ENCODE measurements at places on chromosomes 1 and 21.

DNA sequence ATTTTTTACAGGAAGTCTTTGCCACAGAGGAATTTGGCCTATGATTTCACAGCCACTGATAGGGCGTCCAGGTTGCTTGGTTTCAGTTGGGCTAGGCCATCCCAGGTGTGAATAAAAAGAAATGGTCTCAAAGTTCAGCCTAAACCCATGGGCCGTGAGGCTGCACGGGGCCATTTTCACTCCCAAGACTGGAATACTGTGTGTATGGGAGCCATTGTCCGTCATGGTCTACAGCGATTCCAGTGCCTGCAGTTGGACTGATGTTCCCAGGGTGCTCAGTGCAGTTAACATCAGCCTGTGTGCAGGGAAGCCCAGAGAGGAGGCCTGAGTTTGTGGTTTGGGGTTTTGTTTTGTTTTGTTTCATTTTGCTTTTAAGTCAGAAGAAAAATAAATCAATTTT is 133.2 kb downstream of the ADSS2 start:
- DNase-seq: no peak

DNA sequence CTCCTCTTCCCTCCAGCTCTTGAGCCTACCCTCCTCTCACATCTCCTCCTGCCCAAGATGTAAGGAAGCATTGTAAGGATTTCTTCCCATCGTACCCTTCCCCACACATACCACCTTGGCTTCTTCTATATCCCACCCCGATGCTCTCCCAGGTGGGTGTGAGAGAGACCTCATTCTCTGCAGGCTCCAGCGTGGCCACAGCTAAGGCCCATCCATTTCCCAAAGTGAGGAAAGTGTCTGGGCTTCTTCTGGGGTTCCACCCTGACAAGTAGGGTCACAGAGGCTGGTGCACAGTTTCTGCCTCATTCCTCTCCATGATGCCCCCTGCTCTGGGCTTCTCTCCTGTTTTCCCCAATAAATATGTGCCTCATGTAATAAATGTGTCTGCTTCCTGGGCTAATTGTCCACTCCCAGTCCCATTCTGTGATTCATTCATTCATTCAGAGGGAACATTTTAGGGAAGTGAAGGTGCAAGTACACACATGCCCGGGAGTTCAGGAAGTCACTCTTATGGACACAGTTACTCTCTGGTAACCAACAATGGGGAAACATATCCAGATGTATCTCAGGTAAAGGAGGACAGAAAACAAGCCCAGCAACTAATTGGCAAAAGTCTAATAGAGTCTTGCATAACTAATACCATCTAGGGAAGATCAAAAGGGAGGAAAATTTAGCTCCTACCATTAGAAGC is 1.9 kb downstream of the SPRR4 start:
- no peak for DNase-seq

DNA sequence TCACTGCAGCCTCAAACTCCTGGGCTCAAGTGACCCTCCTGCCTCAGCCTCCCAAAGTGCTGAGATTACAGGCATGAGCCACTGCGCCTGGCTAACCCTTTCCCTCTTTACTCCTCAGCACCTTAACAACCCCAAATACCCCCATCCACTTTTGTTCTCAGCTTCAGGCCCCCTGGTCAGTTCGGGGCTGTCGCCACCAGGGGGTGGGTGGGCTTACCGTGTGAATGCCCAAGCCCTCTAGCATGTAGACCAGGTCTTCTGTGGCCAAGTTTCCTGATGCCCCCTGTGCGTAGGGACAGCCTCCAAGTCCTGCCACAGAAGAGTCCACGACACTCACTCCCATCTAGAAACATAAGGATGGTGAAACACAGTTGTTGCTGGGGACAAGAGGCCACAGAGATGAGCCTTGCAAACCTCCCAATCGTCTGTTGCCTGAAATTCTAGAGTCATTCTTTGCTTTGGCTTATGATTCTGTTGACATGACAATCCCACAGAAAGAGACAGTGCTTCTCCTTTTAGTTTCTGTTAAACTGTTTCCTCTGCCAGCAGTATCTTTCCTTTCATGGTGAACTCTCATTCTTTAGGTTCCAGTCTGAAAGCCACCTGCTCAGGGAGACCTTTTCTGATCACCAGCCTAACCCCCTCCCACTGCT is 3.8 kb upstream of the GALE start:
- DNase-seq: no peak

DNA sequence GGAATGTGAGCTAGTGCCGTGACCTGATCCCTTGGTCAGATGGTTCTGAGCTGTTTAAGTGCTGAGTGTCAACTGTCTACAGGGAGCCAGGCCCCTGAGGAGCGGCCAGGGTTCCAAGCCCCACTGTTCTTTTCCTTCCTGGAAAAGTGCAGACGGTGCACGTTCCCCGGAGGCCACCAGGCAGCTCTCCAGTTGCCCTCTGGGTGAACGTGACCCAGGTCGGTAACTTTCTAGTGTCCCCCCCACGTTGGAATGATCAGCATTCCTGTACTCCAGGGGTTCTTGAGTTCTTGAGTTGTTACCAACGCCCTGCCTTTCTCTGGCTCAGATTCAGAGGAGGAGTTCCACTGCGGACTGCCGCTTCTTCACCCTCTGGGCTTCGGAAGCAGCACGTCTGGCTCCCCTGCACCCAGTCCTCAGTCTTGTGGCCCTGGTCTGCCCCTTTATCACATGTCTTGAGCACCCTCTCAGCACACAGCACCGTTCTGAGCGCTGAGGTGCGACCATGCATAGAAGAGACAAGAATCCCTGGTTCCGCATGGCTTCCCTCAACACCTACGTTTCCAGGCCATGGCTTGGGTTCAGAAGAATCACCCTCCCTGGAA is 131.5 kb downstream of the DHRS3 start:
- no peak for DNase-seq

DNA sequence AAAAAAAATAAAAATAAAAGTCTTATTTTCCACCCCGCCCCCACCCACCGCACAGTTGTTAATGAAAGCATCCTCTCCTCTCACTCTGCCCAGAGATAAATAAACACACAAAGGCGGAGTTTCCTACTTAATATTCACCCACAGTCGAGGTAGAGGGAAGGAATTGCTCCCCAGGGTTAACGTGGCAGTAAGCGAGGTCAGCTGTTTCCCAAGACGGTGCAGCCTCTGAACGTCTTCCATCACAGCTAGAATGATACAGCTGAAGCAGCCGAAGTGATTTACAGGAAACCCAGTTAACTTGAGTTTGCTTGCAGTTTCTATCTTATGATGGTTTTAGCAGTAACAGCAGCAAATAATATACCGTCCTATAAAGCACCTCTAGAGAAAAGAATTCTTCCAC is 283.9 kb downstream of the PBX1 start:
- no peak for DNase-seq

DNA sequence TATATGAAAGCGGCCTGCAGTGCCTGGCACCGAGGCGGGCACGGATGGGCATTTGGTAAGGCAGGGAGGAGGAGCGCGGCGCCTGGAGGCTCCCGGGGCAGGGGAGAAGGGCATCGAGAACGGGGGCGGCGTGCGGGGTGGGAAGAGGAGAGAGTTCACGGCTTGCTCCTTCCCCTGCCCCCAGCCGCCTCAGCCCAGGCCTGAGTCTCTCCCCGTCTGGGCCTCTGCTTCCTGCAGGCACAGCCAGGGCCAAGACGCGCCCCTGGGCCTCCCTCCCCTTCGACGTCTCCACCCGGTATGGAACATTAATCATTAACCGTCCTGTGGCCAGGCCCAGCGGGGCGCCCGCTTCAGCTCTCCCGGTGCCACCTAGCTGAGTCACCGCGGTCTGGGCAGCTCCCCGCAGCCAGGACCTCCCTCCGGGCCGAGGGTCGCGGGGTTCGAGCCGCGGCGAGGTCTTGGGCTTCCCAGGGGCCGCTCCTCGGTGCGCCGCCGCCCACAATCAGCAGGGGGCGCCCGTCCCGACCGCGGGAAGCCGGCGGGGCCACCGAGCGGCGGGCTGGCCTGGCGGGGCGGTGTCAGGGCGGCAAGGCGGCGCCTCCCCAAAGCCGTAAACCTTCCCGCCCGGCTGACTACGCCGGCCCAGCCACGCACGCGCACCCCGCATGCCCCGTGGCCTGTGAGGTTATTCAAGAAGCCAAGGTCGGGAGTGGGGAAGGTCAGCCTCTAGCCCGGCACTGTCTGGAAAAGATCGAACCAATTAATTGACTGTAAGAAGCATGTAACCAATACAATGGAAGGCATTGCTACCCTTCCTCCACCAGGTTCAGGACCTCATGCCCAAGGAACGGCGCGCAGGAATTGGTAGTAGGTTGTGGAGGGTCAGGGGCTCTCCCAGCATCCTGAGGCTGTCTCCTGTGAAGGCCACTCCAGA is 23.4 kb upstream of the RD3 start:
- DNase-seq: peak; percentile 51

GRCh38 chr1:66696771-66697170 is 55.5 kb upstream of the DYNLT5 start:
- DNase-seq: no peak

DNA sequence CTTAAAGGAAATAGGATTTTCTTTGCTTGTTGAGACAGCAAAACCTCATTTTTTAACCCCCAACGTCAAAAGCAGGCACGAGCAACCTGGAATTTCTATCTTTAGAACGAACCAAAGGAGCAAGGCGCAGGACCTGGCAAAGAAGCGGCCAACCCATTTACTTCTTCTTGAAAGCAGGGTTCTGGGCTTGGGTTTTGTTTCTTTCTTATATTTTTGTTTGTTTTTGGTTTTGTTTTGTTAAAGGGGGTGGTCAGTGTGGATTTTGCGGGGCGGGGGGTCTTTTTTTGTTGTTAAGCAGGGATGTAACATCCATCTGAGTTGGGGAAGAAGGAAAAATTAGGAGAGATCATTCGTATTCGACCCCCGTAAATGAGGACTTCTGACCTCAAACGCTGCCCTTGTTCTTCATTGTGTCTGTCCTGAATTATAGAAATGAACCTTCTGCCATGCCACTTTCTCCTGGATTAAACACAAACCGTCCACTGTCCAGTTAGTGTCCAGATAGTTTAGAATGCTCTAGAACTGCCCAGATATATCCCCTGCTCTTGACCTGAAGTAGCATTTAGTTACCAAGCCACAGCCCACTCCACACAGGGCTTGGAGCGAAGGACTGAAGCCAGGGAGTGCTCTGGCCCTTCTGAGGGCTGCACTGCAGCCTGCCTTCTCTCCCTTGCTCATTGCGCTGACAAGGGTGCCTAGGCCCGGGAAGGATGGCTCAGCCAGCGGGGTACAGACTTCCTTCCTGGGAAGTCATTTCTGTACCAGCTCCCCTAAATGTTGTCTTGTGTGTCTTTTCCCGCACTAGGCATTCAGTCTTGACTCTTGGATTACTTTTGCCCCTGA is 909 bp upstream of the APP start:
- DNase-seq: no peak

DNA sequence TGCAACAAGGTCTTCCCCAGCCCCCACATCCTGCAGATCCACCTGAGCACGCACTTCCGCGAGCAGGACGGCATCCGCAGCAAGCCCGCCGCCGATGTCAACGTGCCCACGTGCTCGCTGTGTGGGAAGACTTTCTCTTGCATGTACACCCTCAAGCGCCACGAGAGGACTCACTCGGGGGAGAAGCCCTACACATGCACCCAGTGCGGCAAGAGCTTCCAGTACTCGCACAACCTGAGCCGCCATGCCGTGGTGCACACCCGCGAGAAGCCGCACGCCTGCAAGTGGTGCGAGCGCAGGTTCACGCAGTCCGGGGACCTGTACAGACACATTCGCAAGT is 3.8 kb downstream of the ZBTB18 start:
- no peak for DNase-seq

DNA sequence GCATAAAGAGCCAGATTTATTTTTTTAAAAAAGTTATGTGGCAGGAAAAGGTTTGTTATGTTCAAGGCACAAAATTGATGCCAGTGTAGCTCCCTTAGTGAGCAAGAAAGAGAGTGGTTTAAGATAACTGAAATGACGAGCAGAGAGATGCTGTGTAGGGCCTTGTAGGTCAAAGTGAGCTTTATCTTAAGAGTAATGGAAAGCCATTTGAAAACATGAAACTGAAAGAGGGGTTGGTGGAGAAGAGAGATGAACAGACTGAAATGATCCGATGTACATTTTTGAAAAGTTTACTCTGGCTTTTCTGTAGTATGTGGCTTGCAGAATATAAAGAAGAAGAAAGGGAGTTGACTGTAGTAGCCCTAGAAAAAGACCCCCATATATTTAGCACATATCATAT is 383.6 kb downstream of the PLA2G4A start:
- DNase-seq: no peak

- no peak for DNase-seq
These were observed 196.2 kb downstream of the NPHP4 start for GRCh38 chr1:5796028-5796427.

DNA sequence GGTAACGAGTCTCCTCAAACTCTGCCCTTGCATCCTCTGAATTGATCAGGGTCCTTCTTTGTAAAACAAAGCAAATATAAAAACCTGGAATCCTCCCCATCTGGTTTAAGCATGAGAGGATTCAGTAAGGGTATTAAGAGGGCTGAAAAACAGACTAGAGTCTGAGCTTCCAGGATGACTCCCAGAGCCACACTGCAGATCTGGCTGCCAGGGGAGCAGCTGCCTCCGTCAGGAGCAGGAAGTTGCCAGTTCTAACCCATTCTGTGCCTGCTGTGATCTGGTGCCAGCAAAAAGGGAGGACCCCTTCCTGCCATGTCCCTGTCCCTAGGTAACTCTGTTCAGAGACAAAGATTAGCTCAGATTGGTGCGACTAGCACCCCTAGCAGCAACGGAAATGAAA is 27.5 kb downstream of the SERTAD4 start:
- no peak for DNase-seq

DNA sequence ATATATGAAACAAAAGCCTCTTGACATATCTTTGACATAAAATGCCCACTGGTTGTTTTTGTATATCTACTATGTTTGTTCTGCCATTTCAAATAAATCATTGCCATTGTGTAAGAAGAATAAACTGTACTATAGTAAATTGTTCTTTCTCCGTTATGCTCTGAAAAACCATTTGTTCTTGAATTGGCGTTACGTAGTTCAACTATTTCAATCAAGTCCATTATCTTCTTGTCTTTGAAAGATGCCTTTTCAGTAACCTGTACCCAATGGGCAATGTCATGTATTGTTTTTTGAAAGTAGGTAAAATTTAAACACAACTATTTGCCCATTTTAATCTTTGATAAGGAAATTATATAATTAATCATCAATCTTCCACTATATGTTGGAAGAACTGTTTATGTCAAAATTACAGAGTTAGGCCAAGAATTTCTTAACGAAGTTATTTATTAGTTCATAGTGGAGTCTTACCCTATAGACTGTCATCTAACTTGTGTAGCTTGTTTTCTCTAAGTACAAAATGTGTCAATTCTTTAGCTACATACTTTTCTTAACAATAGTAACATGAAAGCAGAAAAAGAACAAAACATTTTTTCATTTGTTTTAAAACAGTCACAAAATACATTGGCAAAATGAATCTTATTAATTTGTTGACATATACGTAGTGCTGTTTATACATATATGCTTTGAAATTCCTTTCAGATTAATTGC is 294.8 kb downstream of the PTPRC start:
- DNase-seq: no peak

GRCh38 chr21:14356746-14357145 is 26.2 kb downstream of the HSPA13 start:
- DNase-seq: no peak

- DNase-seq: no peak
These were observed 181.4 kb upstream of the KIAA0040 start for GRCh38 chr1:175373786-175374623.

GRCh38 chr1:79817031-79817560 is 810.6 kb upstream of the ADGRL4 start:
- no peak for DNase-seq

Data from activated CD8-positive, alpha-beta memory T cell treated with anti-CD3 and anti-CD28 coated beads for 4 hours (primary cell).